ENCODE measurements at places on chromosomes 12 and 14. TPM values are rescaled to one million over a fixed set of nuclear protein-coding genes. Genes with fewer than 3 reads are reported as not detected.

SLCO1B1 gene
- total RNA-seq: not detected

MYF5 gene
- total RNA-seq: not detected

PKP2 gene
- total RNA-seq: 0.18 TPM

RHOJ gene
- not detected for total RNA-seq

CCDC197 gene
- not detected for total RNA-seq

WDR20 gene
- total RNA-seq: 27.3 TPM

CAPZA3 gene
- not detected for total RNA-seq

GPR65 gene
- 17.3 TPM for total RNA-seq

RNASE7 gene
- not detected for total RNA-seq

LHX5 gene
- not detected for total RNA-seq

FAM181A gene
- not detected for total RNA-seq

MIS18BP1 gene
- 40.7 TPM for total RNA-seq

COX8C gene
- total RNA-seq: not detected
